ENCODE measurements at places on chromosomes 4 and X. TPM values are rescaled to one million over a fixed set of nuclear protein-coding genes. Genes with fewer than 3 reads are reported as not detected.

Gene F8A2
- not detected for total RNA-seq

- no peak for DNase-seq
Observed at GRCh38 chrX:110026099-110026844, 23.4 kb downstream of the TMEM164 start.

- DNase-seq = no peak
Observed at GRCh38 chrX:43560247-43560946, 95.7 kb upstream of the MAOA start.

DNA sequence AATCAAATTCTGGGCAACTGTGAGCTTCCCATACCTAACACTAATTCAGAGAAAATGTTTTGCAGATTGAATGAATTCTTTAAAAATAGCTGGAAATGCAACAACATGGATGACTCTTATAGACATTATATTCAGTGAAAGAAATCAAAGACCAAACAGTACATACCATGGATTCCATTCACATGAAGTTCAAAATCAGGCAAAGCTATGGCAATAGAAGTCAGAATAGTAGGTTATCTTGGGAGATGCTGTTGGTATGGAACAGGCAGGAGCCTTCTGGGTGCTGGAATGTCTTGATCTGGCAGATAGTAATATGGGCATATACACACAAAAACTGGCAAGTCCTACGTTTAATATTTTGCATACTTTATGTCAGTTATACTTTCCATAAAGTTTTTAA lies 25.5 kb upstream of the CBLL2 start:
- DNase-seq = no peak

DNA sequence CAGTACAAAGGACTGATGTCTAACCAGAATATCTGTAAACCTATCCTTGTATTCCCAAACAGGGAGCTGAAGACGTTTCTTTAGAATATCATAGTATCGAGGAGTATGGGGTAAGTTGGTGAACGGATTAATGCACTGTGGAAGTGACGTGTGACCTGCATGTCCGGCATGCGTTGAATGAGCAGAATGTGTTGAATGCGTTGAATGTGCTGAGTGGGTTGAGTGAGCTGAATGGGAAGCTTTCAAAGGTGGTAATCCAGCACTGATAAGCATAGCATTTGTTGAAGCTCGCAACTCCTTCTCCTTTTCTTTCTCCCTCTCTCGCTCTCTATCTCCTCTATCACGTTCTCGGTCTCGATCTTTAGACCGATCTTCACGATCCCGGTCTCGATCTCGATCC lies 8.1 kb downstream of the DHX15 start:
- DNase-seq = no peak

Gene MYL5
- 23.4 TPM for total RNA-seq

Gene MAGEC2
- not detected for total RNA-seq

DNA sequence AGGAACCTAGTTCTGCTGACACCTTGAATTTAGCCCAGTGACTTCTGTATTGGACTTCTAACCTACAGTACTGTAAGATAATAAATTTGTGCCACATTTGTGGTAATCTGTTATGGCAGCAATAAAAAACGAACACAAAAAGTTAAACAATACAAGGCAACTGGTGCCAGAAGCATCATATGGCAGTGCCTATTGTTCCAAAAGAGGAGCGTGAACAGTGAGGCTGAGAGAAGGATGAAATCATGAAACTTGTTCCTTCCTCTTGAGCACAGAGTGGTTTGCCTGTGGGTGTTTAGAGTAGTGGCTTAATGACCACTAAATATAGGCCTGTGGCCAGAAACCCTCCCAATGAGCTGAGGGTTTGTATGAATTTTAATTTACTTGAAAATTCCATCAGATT lies 69.7 kb upstream of the PGRMC2 start:
- no peak for DNase-seq

Gene IRS4
- total RNA-seq = not detected

GRCh38 chr4:120921456-120922380 lies 808 bp downstream of the PRDM5 start:
- DNase-seq = peak; percentile 58

DNA sequence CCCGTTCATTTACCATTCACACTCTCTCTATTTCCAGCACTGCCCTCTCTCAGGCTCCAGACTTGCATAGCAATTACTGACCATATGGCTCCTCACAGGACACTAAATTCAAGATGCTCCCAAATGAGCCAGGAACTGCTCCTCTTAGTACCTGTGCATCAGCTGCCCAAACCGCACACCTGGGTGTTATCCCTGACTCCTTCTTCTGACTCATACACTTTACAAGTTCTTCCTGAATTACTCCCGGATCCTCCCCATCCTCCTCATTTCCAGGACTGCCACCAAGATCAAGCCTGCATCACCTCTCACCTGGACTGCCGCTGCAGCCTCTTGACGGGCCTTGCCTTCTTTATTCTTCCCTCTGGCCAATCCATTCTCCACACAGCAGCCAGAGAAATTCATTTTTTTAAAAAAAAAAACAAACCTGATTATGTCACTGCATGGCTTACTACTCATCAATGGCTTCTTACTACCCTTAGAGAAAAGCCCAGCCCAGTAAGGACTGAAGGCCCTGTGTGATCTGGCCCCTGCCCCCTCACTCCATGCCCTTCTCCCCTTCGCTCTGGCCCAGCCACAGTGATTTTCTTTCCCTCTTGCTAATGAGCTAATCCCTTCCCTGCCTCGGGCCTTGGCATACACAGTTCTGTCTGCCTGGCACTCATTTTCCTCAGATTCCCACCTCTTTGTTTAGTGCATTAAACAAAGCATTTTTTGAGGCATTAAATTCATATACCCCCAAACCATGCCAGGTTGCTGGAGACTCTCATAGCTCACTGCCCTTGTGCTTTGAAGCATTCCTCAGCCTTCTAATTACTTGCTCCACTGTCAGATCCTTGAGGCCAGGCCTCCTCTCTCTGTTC lies 92.0 kb downstream of the PDGFRA start:
- no peak for DNase-seq

Gene STK32B
- not detected for total RNA-seq

Gene SHROOM3
- not detected for total RNA-seq

Data from natural killer cell (primary cell).